ENCODE measurements at places on chromosomes 16 and 17.

DNA sequence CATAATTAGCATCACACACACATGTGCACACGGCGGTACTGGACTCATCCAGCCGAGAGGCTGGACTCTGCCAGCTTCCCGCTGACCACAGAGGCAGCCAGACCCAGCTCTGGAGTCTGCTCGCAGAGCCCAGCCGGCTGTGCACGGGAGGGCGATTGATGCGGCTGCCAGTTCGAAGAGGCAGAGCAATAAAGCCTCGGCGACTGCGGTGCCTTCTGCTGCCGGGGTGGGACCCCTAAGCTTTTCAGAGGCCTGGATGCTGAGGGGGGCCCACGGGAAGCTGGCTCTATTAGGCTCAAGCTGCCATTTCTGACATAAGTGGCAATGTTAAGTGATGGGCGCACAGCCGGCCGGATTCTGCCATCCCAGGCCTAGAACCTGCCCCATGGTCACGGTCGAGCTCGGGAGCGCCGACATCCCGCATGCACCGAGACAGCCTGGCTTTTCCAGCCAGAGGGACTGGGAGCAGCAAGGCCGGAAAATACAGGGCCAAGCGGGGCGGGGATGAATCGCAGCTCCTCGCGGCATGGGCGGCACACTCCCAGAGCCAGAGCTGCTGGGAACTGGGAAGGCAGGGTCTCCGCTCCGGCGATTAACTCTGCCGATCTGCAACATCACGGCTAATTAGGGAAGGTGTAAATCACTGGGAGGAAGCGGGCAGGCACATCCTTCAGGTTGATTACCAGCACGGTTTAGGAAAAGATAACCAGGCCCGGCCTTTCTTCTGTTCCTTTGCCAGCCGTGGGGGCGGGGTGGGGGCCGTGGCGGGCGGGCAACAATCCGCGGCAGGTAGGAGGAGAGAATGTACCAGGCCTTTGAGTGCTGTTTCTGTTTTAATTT, 57.7 kb downstream of the TBC1D16 start:
- no peak for DNase-seq

GRCh38 chr17:68290268-68290954, 516 bp downstream of the SLC16A6 start:
- DNase-seq, result peak; percentile 36

- DNase-seq, result no peak
Observed at GRCh38 chr16:11967195-11967911, 2.3 kb downstream of the TNFRSF17 start.

- no peak for DNase-seq
Observed at GRCh38 chr17:29102741-29103181, 59.8 kb downstream of the PIPOX start.

GRCh38 chr17:1928976-1929375, 96.2 kb downstream of the RTN4RL1 start:
- DNase-seq, result no peak

- DNase-seq, result peak; percentile 74
Observed at GRCh38 chr16:9047689-9048301, 43.6 kb upstream of the HAPSTR1 start.

GRCh38 chr17:63999680-64000531, 1.8 kb downstream of the PRR29 start:
- no peak for DNase-seq

DNA sequence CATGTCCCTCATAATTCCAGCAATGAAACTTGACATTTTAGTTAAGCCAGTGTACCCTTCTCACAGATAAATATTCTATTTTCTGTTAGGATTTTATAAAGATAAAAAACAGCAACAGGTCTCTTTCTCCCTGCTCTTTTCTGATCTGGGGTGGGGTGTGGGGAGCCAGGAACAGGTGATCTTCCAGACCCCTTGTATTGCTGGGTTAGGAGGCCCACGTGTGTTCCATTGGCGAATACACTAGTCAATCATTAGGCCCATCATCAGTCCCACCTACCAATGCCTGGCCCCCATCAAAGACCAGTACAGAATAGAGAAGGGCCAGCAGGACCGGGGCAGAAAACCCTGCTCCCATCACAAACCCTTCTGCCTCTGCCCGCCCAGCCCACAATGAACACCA, 40.3 kb upstream of the TOB1 start:
- no peak for DNase-seq
